Keratinocyte (primary cell): ENCODE measurements at places on chromosomes 16 and 17.
A peak's percentile ranks its signal among the peaks of the same experiment; 100 is the strongest.

DNA sequence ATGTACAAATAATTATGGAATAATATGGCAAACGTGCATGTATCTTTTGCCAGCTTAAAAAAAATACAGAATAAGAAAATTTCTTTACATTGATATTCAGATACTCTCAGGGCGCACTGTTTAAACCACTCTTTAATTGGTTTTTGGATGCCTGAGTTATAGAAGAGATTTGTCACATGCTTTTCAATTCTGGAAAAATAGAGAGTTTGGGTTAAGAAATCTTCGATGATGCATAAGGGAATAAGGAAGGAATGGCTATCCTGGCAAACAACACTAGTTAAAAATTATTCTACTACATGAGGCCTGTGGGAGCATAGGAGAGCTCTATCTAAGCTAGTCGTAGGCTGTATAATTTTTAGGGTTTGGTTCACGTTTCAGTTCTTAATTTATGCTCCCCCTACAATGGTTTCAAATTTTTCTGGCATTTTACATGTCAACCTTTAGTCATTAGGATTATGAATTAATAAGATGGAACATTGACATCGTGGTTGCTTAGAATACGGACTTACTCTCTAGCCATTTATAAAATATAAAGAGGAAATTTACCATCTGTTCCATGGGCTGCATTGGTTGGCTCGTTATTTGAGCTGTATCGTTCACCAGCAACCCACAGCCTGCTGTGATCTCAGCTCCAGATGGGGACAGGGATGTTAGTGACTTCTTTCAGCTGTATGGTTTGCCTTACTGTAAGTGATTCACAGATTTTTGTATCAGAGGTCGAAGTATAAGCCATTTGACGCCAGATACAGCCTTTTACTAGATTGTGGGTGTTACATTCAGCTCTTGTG lies 15.9 kb downstream of the NARF start:
- H3K4me3 ChIP-seq: no peak overlapping the region
- H3K36me3 ChIP-seq: peaks cover 7% of the 10 kb centered on the region
- DNase-seq: no peak

DNA sequence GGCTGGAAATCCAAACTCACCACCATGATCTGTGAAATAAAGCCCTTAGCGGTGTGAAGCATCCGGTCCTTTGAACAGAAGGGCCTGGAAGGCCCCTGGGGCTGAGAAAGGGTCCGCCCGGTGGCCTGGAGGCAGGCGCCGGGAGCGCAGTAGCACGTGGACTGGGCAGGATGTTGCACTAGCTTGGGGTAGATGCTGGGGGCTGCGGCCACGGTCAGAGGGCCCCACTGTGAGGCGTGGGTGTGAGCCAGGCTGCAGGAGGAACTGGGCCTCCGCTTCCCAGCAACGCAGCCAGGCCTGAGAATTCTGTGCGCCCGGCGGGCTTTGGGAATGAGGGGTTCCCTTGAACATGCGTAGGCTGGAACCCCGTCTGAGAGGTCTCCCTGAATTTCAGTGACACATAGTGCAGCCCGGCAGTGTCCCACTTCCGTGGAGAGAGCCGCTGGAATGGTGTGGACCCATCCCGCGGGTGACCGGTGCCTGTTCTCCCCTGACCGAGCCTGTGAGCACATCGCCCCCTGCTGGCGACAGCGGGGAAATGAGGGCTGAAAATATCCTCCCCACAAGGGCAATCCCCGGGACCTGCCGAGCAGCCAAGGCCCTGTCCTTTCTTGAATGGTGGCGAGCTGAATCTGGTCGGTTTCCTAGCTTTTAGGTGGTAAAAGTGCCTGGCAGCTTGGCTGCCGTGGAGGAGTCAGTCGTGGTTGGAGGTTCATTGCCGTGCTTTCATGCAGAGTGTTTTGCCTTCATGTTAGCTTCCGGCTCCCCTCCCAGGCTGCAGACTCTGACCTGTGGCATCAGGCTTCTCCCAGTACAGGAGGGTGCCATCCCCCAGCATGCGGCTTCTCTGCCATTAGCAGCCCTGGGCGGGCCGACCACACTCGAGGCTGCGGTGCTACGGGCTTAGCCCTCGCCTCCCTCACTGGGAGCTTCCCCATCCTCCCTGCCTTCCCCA lies 43.8 kb downstream of the DNAJA2 start:
- no peaks in the 10 kb centered on the region for H3K27me3 ChIP-seq
- no peak overlapping the region for H3K27ac ChIP-seq
- peak; percentile 23 for DNase-seq
- peaks cover 28% of the 10 kb centered on the region for H3K36me3 ChIP-seq

GRCh38 chr17:69492410-69493071 lies 78.0 kb downstream of the MAP2K6 start:
- peak; percentile 13 for DNase-seq
- H3K36me3 ChIP-seq: no peaks in the 10 kb centered on the region
- H3K4me1 ChIP-seq: peaks cover 5% of the 10 kb centered on the region
- H3K4me3 ChIP-seq: no peak overlapping the region

- no peaks in the 10 kb centered on the region for H3K36me3 ChIP-seq
- H3K27ac ChIP-seq: no peak overlapping the region
- H3K4me3 ChIP-seq: no peak overlapping the region
- H3K4me1 ChIP-seq: no peaks in the 10 kb centered on the region
- DNase-seq: no peak
These were observed 289.6 kb upstream of the ERCC4 start for GRCh38 chr16:13630374-13630773.

- no peaks in the 10 kb centered on the region for H3K36me3 ChIP-seq
- no peaks in the 10 kb centered on the region for H3K27me3 ChIP-seq
- H3K4me1 ChIP-seq: no peaks in the 10 kb centered on the region
These were observed 30.1 kb upstream of the TNFRSF13B start for GRCh38 chr17:17001874-17002520.

- H3K27me3 ChIP-seq: no peaks in the 10 kb centered on the region
- no peak for DNase-seq
- peak overlapping the region; percentile 89 for H3K4me3 ChIP-seq
- H3K27ac ChIP-seq: peak overlapping the region; percentile 94
These were observed 24.3 kb upstream of the RFFL start for GRCh38 chr17:35087731-35088355.

- H3K4me3 ChIP-seq: peak overlapping the region; percentile 89
- peaks cover 36% of the 10 kb centered on the region for H3K4me1 ChIP-seq
- peak; percentile 77 for DNase-seq
- H3K27me3 ChIP-seq: no peaks in the 10 kb centered on the region
- H3K27ac ChIP-seq: peak overlapping the region; percentile 91
- peaks cover 33% of the 10 kb centered on the region for H3K36me3 ChIP-seq
These were observed 2.1 kb downstream of the TRAF4 start for GRCh38 chr17:28745786-28746411.

GRCh38 chr17:76217081-76217480 lies 23.2 kb downstream of the RNF157 start:
- no peaks in the 10 kb centered on the region for H3K36me3 ChIP-seq
- H3K4me1 ChIP-seq: no peaks in the 10 kb centered on the region
- H3K4me3 ChIP-seq: no peak overlapping the region
- no peak overlapping the region for H3K27ac ChIP-seq

DNA sequence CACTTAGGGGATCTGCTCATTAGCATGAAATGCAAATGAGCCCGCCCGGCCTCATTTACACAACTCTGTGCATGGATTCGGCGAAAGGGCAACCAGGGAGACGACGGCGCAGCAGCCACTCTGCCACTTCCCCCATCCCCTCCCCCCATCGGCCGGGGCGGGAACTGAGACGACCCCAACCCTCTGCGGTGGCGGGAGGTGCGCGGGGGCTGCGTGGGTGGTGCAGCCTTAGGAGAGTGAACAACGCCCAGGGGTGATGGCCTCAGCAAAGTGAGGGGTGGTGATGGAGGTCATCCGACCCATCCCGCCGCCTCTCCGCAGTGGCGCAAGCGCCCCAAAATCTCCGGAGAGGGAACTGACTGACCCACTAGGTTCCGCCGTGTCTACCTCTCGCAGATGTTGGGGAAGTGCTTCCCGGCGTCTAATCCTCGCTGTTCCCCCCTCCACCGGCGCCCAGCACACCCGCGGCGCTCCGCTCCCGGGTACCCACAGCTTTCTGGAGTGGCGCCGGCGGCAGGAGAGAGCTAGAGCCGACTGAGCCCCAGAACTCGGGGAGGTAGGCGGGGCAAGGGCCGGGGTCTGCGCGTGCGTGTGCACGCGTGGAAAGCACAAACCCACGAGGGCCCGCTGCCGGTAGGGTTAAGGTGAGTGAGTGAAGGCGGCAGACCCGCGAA lies 1.4 kb upstream of the CACNA1G start:
- H3K4me1 ChIP-seq: peaks cover 10% of the 10 kb centered on the region
- no peak overlapping the region for H3K27ac ChIP-seq
- H3K36me3 ChIP-seq: peaks cover 9% of the 10 kb centered on the region

- no peaks in the 10 kb centered on the region for H3K36me3 ChIP-seq
- no peak for DNase-seq
- H3K4me3 ChIP-seq: no peak overlapping the region
- H3K27ac ChIP-seq: no peak overlapping the region
- no peaks in the 10 kb centered on the region for H3K27me3 ChIP-seq
These were observed 341.7 kb downstream of the C16orf95 start for GRCh38 chr16:86975445-86975844.

DNA sequence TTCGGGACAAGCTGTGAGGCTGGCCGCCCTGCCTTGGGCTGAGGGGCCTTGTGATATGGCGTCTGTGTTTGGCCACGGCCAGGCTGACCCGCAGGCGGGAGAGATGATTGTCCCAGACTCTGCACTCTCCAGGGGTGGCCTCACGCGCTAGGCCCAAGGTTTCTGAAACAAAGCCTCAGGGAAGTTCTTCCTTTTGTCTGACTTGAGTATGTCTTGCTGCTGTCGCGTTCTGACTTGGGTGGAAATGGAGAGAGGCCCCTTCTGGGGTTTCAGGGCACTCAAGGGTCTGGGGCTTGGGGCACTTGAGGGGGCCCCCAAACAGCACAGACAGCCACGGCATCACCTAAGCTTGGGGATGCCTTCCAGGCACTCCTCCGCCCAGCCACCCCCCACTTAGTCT lies 3.8 kb upstream of the METRN start:
- no peak overlapping the region for H3K4me3 ChIP-seq
- no peak for DNase-seq
- peaks cover 55% of the 10 kb centered on the region for H3K27me3 ChIP-seq
- peaks cover 16% of the 10 kb centered on the region for H3K4me1 ChIP-seq

DNA sequence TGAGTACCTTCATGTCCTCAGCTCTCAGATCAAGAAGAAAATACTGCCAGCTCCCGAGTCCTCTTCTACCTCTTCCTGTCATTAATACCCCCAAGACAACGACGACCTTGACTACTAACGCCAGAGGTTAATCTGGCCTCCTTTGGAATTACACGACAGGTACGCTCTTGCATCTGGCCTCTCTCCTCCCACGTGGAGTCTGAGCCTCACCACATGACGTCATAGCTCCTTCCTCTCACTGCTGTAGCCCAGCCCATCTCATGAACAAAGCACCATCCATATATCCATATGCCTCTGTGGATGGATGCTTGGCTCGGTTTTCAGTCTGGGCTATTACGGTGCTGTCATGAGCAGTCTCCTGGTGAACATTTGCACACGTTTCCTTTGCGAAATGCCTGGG lies 110.2 kb upstream of the TNRC6C start:
- no peaks in the 10 kb centered on the region for H3K36me3 ChIP-seq
- H3K4me1 ChIP-seq: no peaks in the 10 kb centered on the region
- H3K4me3 ChIP-seq: no peak overlapping the region
- DNase-seq: no peak

GRCh38 chr17:78142119-78142861 lies 3.9 kb upstream of the C17orf99 start:
- H3K27me3 ChIP-seq: peaks cover 8% of the 10 kb centered on the region
- H3K4me1 ChIP-seq: peaks cover 41% of the 10 kb centered on the region
- no peak overlapping the region for H3K4me3 ChIP-seq
- peak; percentile 97 for DNase-seq
- H3K36me3 ChIP-seq: no peaks in the 10 kb centered on the region

GRCh38 chr16:25716186-25716585 lies 24.4 kb downstream of the HS3ST4 start:
- no peak overlapping the region for H3K27ac ChIP-seq
- no peaks in the 10 kb centered on the region for H3K4me1 ChIP-seq
- no peak for DNase-seq
- H3K4me3 ChIP-seq: no peak overlapping the region

- no peak overlapping the region for H3K4me3 ChIP-seq
- no peaks in the 10 kb centered on the region for H3K36me3 ChIP-seq
- H3K27me3 ChIP-seq: peaks cover 20% of the 10 kb centered on the region
- no peaks in the 10 kb centered on the region for H3K4me1 ChIP-seq
- H3K27ac ChIP-seq: no peak overlapping the region
These were observed 66.9 kb downstream of the PLXDC1 start for GRCh38 chr17:39084558-39084957.

GRCh38 chr17:28949185-28950016 lies 1.9 kb downstream of the PHF12 start:
- H3K27me3 ChIP-seq: no peaks in the 10 kb centered on the region
- H3K4me1 ChIP-seq: peaks cover 45% of the 10 kb centered on the region
- peak overlapping the region; percentile 85 for H3K27ac ChIP-seq
- no peak for DNase-seq

GRCh38 chr17:2092253-2092652 lies 37.4 kb downstream of the HIC1 start:
- H3K4me1 ChIP-seq: peaks cover 40% of the 10 kb centered on the region
- no peaks in the 10 kb centered on the region for H3K27me3 ChIP-seq
- no peak overlapping the region for H3K27ac ChIP-seq
- DNase-seq: no peak

DNA sequence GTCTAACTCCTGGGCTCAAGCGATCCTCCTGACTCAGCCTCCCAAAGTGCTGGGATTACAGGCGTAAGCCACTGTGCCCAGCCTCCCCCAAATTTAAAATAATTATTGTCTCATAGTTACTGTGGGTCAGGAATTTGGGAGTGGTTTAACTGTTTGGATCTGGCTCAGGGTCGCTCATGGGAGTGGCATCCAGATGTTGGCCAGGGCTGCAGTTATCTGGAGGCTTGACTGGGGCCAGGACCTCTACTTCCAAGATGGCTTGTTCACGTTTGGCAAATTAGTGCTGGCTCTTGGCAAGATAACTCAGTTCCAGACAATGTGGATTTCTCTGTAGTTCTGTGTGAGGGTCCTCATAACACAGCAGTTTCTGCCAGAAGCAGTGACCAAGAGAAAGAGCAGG lies 8.0 kb downstream of the TEN1 start:
- peaks cover 2% of the 10 kb centered on the region for H3K36me3 ChIP-seq
- H3K27me3 ChIP-seq: no peaks in the 10 kb centered on the region
- H3K27ac ChIP-seq: no peak overlapping the region
- no peak for DNase-seq
- peaks cover 15% of the 10 kb centered on the region for H3K4me1 ChIP-seq

DNA sequence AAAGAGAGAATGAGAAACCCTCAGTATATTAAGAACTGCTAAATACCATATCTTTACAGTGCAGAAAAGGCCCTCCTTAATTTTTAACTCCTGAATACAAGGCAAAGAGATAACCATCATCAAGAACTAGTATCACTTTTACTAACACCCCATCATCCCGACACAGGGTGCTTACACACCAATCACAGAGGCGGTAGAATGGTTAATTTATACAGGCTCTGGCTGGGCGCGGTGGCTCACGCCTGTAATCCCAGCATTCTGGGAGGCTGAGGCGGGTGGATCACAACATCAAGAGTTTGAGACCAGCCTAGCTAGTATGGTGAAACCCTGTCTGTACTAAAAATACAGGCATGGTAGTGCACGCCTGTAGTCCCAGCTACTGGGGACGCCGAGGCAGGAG lies 4.2 kb downstream of the PSMD12 start:
- peaks cover 1% of the 10 kb centered on the region for H3K36me3 ChIP-seq
- peaks cover 23% of the 10 kb centered on the region for H3K4me1 ChIP-seq
- DNase-seq: no peak
- no peak overlapping the region for H3K4me3 ChIP-seq

GRCh38 chr16:8323153-8323552 lies 267.2 kb downstream of the TMEM114 start:
- DNase-seq: no peak
- no peak overlapping the region for H3K4me3 ChIP-seq
- no peaks in the 10 kb centered on the region for H3K36me3 ChIP-seq
- H3K27me3 ChIP-seq: no peaks in the 10 kb centered on the region

- H3K4me1 ChIP-seq: no peaks in the 10 kb centered on the region
- H3K27ac ChIP-seq: no peak overlapping the region
- no peaks in the 10 kb centered on the region for H3K36me3 ChIP-seq
- no peaks in the 10 kb centered on the region for H3K27me3 ChIP-seq
These were observed 931 bp upstream of the CPHXL start for GRCh38 chr16:75727221-75727620.
